Renal cortical epithelial cell (primary cell): ENCODE measurements at places on chromosomes 12 and 14.

- DNase-seq: no peak
Measured at GRCh38 chr12:76641073-76641472, 81.5 kb upstream of the OSBPL8 start.

GRCh38 chr12:76688631-76689030 lies 75.3 kb upstream of the ZDHHC17 start:
- DNase-seq: no peak

DNA sequence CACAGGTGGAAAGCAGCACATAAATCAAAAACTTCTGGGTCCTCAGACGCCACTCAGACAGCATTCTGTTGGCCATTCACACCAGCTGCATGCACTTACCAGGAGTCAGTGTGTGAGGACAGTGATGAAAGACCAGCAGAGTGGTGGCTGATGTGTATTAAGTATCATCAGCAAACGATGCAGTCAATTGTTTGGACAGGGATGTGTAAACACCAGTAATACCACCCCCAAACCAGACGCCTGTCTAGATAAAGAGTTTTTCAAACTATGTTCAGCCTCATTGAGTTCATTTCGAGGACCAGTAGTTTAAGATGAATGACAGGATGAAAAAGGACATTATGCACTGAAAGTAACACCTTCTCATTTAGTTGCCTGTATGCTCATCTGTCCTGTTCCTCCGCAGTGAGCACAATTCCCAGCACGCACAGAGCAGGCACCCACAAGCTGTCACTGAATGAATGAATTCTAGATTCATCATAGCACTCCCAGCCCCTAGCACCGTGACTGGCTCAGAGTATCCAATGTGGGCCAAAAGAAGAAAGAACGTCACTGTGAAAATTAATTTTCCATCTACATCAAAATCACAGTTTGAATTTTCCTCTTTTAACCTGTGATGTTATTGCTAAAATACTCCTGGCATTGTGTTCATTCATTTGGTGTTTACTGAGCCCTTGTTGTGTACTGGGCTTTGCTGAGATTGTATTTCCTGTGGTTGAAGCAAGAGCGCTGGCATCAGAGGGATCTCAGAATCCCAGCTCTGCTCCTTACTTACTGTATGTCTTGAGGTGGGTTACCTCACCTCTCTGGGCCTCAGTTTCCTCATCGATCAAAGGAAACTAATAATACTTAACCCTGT lies 124.8 kb upstream of the NOS1 start:
- DNase-seq: peak; percentile 51

GRCh38 chr14:93688239-93688666 lies 100.0 kb downstream of the PRIMA1 start:
- DNase-seq: no peak

GRCh38 chr12:24905431-24905830 lies 43.5 kb downstream of the BCAT1 start:
- no peak for DNase-seq

DNA sequence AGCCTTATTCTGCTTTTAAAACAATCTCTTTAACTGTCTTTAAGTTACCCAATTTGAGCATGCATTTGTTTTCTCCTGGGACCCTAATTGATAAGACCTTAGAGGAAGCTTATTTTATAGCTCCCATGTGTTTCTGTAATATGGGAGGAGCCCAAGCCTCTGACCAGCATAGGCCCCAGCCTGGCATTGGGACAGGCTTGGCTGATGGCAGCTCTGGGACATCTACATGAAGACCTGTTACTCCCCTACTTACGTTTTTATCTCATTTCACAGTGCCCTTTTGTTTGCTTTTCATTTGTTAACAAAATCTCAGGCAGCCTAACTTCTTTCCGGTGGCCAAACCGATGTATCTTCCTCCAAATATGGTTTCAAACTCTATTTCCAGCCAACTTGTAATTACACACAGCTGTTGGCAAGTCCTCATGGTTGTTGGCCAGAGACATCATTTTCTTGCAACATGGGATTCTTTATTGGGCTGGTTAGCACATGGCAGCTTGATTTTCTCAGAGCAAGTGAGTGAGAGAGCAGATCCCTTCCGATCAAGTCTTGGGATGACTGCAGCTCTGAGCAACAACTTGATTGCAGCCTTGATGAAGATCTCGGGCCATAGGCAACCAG lies 1117.5 kb downstream of the AACS start:
- no peak for DNase-seq

GRCh38 chr14:100108042-100108825 lies 43.0 kb downstream of the EVL start:
- peak; percentile 35 for DNase-seq

- no peak for DNase-seq
Measured at GRCh38 chr14:65415613-65416012, 3.1 kb downstream of the FUT8 start.

- DNase-seq: peak; percentile 16
Measured at GRCh38 chr14:45526715-45527549, 273.9 kb upstream of the MIS18BP1 start.

DNA sequence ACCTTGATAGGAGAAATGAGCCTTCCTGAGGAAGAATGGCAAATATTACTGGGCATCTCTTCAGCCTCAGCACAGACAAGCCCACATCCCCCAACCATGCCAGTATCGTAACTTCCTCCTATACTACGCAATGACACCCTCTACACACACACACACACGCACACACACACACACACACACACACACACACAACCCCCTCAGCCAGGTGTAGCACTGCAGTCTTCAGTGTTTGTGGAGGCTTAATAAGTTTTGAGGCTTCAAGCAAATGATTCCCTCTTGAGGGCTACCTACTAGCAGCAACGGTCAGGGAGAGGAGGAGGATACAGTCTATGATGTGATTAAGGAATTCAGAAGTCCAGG lies 1.6 kb downstream of the DGKA start:
- DNase-seq: no peak

GRCh38 chr14:75201087-75201486 lies 24.7 kb upstream of the TMED10 start:
- DNase-seq: no peak

DNA sequence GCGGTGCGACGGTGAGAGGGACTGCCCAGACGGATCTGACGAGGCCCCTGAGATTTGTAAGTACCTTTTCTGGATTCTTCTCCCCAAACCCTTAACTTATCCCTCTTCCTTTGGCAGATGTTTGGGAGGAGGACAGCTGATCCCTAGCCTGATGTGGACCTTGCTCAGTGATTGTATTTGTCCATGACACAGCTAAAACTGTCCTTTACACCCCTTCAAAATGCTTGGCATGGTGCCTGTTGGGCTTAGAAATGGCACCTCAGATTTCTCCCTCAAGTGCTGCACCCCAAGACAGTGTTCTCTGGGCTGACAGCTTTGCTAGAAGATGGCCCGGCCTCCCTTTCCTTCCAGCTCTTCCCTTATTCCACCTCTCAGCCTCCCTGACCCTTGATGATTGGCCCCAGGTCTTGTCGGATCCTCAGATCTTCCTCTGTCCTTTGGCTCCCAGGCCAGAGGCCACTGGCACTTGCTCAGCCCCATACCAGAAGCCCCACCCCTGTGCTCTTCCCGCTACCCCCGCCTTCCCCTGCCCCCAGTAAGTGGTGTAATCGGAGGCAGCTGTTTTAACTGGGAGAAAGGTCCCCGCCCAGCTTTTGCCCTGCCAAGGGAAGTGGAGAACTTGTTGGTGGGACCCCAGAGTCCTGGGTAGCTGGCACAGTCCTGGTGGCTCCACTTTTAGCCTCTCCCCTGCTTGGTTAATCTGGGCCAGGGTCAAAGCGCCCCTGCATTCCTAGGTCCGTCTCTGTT lies 8.7 kb downstream of the LRP1-AS start:
- no peak for DNase-seq

GRCh38 chr14:75454963-75455546 lies 27.2 kb downstream of the JDP2 start:
- DNase-seq: peak; percentile 91

GRCh38 chr14:40347675-40348074 lies 915.4 kb upstream of the FBXO33 start:
- no peak for DNase-seq

DNA sequence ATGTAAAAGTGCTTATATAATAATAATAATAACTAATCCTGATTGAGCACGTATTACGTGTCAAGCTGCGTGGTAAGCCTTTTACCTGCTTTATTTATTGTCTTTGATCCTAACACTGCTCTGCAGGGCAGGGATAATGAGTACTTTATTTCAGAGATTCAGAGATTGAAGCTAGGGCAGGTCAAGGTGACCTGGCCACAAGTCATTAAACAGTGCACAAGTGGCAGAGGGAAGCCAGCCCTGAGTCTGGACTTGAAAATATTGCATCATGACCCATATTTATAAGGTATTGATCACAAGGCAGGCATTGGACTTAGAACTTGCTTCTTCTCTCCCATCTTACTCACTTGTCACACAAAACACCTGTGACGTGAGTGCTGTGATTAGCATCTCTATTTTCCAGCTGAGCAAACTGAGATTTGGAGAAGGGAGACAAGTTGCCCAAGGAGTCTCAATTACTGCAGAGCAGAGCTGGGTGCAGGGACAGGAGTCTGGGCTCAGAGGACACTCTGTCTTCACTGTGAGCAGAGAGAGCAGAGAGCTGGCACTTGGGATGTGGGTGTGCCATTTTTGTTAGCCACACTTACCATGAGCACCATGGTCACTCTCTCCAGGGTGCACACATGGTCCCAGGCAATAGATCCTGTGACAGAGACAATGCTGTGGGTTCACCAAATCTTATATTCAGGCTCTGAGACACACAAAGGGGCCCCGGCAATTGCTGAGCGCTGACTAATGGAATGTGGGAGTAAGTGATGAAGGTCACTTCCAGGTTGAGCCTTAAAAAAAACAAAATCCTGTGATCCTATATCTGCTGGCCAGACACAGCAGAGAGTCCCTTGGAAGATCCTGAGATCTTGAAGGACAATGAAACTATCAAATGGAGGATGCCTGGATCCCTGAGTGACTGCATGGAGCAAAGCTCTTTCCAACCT lies 113.2 kb upstream of the MED13L start:
- no peak for DNase-seq

- no peak for DNase-seq
Measured at GRCh38 chr14:32121536-32121935, 44.4 kb downstream of the ARHGAP5 start.

- peak; percentile 44 for DNase-seq
Measured at GRCh38 chr12:1912580-1913376, 5.7 kb downstream of the CACNA2D4 start.

- DNase-seq: no peak
Measured at GRCh38 chr12:121676190-121676589, 6.7 kb upstream of the MORN3 start.

DNA sequence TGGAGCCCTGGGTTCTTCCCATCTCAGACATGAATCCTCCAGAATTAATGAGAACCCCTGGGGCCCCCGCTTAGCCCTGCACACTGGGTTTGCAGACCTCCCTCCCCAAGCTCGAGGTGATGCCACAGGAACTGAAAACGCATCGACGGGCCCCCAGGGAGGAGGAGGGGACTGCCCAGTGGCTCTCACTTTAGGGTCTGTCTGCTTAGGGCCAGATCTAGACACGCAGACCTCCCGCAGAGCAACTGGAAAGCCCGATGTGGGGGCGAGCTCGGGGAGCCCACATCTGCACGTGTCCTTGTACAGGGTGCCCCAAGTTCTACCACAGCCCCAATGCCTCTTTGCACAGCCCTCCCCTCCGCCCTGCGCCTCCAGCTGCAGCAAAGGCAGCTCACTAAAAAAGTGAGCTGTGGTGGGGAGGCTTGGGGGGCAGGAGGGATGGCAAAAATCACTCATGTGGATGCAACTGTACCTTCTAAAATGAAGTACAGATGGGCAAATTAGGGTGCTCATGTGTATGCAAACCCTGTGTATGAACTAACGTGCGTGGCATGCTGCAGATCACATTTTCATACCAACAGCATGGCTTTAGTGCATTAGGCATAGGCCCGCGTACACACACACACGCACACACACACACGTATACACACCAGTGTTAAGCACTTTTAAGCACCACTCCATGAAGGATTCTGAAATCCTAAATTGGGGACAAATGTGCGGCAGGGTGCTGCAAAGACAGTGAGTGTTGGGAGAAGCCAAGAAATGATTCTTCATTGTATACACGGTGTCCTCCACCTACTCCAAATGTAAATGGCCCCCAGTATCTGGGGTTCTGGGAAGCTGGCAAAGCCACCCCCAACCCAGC lies 99.9 kb upstream of the MAP1LC3B2 start:
- no peak for DNase-seq

- no peak for DNase-seq
Measured at GRCh38 chr12:40375076-40375475, 150.3 kb downstream of the LRRK2 start.

- no peak for DNase-seq
Measured at GRCh38 chr14:79896009-79896408, 315.3 kb downstream of the DIO2 start.

DNA sequence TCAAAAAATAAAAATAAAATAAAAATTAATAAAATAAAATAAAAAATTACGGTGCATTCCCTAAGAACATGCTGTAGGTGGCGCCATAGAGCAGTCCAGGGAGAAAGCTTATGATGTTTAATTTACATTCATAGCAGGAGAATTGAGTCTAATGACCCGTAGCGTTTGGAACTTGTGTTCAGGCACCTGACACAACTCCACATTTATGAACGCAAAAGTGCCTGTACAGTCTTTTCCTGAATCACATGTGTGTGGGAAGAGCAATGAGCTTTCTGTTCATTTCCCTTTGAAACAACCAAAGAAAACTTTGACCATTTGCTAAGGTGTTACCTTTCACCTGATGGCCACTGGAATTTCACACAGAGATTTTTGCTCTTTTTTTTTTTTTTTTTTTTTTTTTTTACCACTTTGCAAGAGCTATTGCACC lies 60.6 kb upstream of the KCNA1 start:
- peak; percentile 47 for DNase-seq

DNA sequence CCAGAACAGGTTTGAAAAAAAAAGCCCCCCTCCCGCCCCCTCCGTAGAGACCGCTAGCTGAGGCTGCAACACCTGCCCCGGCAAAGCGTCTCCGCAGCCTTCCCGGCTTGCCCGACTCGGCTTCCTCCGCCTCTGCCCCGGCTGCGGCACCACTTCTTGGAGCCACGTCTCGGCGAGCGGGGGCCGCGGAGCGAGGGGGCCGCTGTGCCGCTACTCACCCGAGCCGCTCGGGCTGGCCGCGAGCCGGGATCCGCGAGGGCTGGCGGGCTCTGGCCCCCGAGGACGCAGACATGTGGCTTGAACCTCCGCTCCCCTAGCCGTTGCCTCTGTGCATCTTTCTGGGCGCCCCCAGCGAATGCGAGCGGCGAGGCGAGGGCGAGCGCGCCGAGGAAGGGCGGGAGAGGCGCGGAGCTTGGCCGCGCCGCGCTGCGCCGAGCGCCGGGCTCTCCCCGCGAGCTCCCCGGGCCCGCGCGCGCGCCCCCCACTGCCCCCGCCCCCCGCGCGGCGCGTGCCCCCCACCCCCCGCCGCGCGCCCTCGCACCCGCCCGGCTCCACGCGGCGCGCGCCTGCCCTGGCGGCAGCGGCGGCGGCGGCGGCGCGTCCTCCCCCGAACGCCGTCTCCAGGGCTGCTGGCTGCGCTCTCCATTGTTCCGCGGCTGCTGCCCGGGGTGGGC lies 249.5 kb downstream of the APAF1 start:
- no peak for DNase-seq
